Retina (tissue), 1 donor: ENCODE measurements at places on chromosomes 5 and 9.

DNA sequence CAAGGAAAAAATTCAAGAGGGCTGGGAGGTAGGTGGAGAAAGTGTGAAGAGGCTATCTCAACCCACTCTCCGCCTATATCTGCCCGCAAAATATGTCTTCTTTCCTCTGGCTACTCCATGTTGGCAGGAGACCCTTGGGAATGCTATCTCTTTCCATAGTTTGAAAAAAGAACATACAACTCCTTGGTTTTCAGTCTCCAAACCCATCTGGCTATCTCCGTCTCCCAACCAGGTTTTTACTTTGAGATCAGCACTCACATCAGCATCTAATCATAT is 109.9 kb upstream of the IFNE start:
- DNase-seq, result no peak

- no peak for DNase-seq
These were observed 151.4 kb downstream of the HSD17B3 start for GRCh38 chr9:96150324-96151227.

DNA sequence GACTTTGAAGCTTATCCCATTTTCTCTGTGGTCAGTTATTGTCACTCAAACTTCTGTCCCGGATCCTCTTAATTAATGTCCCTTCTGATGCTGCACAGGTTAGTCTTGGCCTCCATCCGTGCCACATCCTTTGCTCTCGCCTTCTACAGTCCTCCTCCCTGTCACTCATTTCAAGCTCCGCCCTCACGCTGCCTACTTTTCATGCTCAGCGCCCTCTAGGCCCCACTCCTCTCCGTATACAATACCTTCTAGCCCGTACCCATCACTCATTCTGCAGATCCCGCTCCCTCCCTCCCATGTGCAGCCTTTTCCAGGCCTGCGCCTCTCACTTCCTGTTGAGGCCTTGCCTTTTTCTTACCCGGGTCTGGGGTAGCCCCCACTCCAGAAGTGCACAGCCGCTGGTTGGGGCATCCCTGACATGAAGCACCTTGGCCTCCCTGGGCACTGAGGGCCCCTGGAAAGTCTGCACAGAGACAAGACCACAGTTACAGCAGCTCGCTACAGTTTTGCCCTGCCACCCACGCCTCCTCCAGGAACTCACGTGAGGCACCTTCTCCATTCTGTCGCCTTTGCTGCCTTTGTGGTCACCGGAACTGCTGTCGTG is 88.5 kb upstream of the SLC25A48 start:
- no peak for DNase-seq

DNA sequence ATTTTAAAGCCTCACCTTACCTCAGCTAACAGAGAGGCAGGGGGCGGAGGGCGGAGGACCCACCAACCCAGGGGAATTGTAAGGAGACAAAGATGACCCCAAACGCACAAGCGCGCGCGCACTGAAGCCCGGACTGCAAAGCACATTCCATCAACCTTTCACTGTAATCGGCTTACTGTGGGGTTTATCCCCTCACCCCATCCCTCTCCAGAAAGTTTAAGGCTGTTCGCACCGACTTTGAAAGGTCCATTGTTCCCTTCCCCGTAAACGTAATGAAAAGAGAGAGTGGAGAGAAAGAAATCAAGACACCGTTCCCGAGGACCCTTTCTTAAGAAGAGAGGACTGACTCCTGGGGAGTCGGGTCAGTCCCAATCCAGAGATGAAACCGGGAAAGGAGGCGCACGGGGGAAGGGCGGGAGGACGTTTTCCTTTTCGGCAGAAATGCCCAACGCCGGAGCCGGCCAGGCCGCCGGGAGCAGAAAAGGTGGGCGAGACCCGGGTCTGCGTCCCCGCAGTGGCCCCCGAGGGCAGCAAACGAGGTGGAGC is 464 bp downstream of the CEMIP2 start:
- DNase-seq, result peak; percentile 81

GRCh38 chr5:142263346-142263745 is 61.5 kb downstream of the SPRY4 start:
- no peak for DNase-seq

- DNase-seq, result peak; percentile 93
These were observed at the start of gene MRPS2 for GRCh38 chr9:135500525-135501260. MRPS2 (plus strand) TSS chr9:135500682; CDS start chr9:135500711, 29 bp downstream.

DNA sequence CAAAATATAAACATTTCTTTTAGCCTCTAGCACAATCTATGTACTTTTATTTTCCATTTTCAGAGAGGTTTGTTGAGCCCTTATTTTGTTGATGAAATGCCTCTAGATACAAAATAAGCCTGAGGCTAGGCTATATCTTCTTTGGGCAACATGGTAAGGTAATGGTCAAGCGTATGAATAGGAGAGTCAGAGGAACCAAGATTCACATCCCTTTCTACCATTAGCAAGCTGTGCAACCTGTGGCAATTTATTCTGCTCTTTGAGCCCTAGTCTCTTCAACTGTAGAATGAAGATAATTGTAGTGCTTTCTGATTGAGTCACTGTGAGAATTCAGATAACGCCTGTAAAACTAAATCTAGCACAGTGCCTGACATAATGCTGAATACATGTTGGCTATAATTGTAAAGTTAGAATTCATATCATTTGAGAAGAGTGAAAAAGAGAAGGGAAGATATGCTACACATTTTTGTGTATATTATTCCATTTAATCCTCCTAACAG is 412.5 kb downstream of the CCDC171 start:
- no peak for DNase-seq

GRCh38 chr5:108381350-108381953 is 446 bp downstream of the FBXL17 start:
- DNase-seq, result peak; percentile 95

DNA sequence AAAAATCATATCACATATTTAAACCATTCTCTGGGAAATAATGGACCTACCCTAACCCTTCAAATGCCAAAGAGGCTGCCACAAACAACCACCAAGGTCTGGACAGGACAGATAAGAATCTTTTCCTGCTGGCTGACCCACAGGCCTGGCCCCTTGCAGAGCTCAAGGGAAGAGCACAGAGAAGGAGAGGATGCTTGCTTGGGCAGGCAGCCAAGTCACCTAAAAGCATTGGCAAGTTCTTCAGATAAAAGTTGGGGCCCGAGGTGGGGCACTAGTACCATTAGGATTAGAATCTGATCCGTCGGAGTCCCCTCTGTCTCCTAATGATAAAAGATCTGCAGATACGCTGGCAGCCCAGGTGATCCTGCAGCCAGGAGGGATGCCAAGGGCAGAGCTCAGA is 176.6 kb downstream of the GABBR2 start:
- no peak for DNase-seq

- DNase-seq, result no peak
These were observed 115.4 kb upstream of the GNA14 start for GRCh38 chr9:77763566-77763965.

GRCh38 chr5:110738503-110738811 is 350 bp upstream of the SLC25A46 start:
- no peak for DNase-seq

DNA sequence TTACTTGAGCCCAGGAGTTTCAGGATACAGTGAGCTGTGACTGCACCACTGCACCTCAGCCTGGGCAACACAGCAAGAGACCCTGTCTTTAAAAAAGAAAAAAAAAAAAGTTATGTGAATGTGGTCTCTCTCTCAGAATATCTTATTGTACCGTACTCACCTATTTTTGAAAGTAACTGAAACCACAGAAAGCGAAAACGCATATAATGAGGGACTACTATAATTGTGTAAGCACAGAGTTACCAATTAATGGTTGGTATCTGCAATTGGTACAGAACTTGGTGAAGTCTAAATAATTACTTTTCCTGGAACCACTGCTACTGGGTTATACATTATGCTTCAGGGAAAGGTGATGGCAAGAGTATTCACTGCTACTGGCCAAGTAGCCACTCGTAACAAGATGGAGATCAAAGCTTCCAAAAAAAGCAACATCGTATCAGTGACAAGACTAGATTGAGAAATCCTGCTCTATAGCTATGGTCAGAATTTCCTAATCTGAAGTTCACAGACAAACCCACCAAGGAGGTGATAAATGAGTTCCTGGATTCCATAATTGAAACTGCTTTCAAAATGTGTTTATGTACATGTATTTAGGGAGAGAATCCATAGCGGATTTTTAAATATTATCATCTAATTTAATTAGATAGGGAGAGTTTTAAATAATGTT is 82.7 kb downstream of the NR6A1 start:
- no peak for DNase-seq

GRCh38 chr5:54738118-54738972 is 220.8 kb downstream of the SNX18 start:
- DNase-seq, result no peak

DNA sequence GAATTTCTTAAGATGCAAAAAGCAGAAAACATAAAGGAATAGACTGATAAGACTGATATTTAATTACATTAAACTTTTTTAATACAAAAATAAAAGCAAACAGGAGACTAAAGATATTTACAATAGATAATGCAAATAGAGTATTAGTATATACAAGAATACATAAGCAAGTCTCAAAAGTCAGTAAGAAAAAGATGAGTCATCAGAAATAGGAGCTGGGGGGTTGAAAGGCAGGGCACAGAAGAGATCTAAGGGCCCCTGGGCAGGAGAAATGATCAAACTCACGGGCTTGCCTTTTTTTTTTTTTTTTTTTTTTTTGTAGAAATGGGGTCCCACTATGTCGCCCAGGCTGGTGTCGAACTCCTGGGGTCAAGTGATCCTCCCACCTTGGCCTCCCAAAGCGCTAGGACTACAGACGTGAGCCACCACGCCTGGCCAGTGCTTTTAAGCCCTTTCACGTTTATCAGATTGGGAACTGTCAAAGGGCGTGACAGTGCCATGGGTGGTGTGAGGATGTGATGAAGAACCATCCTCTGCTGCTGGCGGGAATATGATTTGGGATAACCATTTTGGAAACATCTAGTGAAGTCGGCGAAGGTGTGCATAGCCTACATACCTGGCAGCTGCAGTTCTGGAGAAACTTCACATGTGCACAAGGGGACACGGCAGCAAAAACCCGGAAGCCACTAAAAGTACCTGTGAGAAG is 126.1 kb downstream of the CACNA1B start:
- no peak for DNase-seq

DNA sequence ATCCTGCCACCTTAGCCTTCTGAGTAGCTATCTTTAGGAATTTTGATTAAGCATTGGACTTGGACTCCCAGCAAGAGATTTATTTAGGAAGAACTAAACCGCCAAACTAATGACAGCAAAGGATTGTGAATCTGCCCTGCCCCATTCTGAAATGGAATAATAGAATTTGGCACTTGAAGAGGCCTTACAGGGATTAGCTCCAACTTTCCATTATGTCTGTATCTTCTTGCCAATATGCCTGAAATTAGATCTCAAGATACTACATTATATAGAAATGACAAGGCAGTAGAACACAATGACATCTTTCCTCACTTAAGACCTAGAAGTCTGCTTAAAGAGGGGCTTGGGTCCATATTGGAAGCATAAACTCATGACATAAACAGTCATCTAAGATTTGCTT is 77.0 kb upstream of the DPYSL3 start:
- DNase-seq, result no peak

DNA sequence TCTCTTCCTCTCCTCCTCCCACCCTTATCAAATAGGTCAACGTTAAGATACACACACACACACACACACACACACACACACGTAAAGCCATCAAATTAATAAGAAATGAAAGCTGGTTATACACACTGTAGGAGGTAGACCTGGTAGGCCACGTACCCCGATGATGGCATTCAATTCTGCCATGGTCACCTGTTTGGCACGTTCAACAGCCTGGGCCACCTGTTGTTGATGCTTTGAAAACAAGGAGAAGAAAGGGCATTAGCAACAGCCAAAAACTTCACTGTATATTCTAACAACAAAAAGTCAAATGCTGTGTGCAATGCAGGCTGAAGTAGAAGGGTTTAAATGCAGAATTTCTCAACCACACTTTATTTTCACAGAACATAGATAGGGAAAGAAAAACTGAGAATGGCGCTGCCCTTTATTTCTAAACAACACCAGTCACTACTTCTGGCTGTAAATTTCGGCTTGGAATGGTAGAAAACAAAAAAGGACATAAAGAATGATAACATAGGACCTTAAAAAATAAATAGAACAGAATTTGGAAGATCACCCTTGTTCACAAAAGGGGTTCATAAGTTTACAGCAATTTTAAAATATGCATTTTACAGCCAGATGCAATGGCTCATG is 37.2 kb downstream of the TLE1 start:
- DNase-seq, result no peak

GRCh38 chr5:58455480-58455879 is 4.4 kb downstream of the PLK2 start:
- no peak for DNase-seq

DNA sequence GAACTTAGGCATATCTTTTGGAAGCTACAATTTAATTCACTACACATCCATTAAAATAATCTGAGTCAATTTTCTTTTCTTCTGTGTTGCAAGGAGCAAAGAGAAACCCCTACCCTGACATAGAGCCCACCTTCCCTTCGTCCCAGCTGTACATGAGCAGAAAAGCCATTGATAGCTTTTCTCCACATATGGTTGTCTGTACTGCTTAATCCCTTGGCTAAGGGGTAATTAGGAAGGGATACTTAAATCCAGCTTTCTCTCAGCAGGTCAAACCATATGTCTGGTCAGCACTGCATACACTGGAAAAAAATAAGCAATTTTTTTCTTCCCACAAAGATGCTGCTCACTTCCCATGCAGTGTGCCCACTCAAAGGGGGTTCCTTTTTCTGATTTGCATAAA is 94.7 kb upstream of the RAD23B start:
- no peak for DNase-seq

DNA sequence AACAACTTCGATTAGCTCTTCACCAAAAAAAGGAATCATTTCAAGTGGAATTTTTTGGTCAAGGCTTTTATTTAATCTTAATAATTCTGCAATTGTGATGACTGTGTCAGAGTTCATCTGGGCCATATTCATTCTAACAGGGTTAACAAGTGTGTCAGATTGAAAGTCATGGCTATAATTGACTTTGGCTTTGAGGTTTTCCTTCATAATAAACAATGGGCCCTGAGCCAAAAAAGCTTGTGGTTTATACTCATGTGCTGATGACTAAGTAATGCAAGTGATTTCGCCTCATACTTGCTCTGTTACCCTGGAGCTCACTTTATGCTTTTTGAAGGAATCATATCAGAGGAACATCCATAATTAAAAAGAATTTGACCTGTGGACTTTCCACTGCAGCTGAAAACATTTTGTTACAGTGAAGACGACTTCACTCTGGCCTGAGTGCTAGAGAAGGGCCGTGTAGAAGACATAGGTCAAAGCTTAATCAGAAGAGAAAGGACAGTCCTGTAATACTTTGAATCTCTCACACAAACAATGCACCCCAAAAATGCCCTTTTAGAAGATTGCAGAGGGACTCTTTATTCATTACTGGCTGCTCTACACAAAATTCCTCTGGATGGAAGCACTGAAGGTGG is 101.7 kb downstream of the GDNF start:
- no peak for DNase-seq

- DNase-seq, result no peak
These were observed 477.8 kb downstream of the CCDC171 start for GRCh38 chr9:16030528-16031185.
